Hair follicle dermal papilla cell (primary cell): ENCODE measurements at places on chromosomes 3 and 15. TPM values are rescaled to one million over a fixed set of nuclear protein-coding genes. Genes with fewer than 3 reads are reported as not detected.

CAMK2N2 gene
- total RNA-seq = 0.16 TPM in 1 of 2 replicates, not detected in the other

C2CD4A gene
- not detected in 2 replicates for total RNA-seq

BOC gene
- 60.7 and 67.2 TPM in 2 replicates for total RNA-seq

CNTN6 gene
- total RNA-seq = 1.3 TPM in 1 of 2 replicates, not detected in the other

CPEB1 gene
- 13.1 and 14.9 TPM in 2 replicates for total RNA-seq

DUOX1 gene
- total RNA-seq = 0.85 and 1.5 TPM in 2 replicates

VGLL3 gene
- 495 and 584 TPM in 2 replicates for total RNA-seq
